ENCODE measurements at places on chromosomes 1 and 21.

GRCh38 chr1:14681182-14681581 lies 82.7 kb downstream of the KAZN start:
- DNase-seq: no peak

GRCh38 chr1:115225993-115226685 lies 111.9 kb downstream of the NGF start:
- no peak for DNase-seq

- no peak for DNase-seq
Observed at GRCh38 chr1:109091839-109092193, 1.3 kb downstream of the TMEM167B start.

DNA sequence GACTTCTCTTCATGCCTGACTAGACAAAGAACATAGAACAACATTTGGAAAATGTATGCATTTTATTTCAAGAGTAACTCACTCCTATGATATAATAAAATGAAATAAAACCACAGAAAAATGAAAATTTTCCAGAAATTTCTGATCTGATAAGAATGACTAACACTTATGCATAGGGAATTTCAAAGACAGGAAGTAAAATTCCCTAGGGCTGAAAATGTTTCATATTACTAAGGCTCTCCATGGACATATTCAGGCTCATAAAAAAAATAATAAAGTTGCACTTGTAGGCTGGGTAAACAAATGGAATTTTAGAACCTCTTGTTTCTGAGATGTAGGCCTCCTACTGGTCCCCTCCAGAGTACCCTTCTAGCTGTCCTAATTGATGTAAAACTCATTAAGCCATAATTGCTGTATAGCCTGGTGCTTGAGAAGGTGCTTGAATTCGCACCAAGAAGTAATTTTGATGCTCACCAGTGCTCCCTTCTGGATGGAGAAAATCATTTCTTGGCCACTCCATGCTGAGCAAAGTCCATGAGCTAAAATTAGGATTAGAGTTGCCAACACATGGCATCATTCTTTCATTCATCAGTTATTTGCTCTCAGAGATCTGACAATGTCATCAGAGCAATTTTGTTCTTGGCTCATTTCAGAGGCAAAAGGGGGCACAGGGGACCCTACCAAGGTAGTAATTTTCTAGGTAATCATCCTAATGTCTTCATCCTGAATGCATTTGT lies 641.0 kb upstream of the CAMK1G start:
- DNase-seq: no peak

DNA sequence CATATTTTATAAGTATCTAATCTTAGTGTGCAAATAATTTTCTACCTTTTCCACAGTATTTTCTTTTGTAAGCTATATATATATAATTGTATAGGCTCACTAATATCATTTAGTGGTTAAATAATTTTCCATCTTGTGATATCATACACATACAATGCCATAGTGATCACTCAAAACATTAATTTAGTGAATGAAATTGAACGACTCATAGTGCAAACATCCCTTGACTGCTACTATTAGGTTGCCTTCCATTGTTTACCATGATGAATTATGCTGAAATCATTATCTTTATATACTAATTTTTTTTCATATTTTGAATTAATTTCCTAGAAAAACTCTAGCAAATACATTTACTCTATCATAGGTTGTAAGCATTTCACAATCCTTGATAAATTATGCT lies 127.1 kb downstream of the PCNX2 start:
- DNase-seq: no peak

DNA sequence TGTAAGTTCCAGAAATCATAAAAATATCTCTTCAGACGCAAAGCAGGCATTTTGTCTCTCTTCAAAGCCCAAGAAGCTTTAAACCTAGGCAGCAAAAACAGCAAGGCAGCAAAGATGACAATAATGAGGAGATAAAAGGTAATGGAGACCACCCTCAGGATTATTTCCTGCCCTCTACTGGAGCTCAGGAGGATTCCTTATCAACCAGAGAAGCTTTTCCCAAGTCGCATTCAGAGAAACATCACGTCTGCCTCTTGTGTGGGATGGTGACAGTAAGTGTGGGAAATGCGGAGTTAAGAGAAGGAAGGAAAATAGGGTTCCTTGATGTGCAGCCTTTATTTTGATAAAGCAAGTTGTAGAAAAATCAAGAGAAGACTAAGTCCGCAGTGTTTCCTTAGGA lies 365.8 kb downstream of the RGS7 start:
- DNase-seq: no peak

DNA sequence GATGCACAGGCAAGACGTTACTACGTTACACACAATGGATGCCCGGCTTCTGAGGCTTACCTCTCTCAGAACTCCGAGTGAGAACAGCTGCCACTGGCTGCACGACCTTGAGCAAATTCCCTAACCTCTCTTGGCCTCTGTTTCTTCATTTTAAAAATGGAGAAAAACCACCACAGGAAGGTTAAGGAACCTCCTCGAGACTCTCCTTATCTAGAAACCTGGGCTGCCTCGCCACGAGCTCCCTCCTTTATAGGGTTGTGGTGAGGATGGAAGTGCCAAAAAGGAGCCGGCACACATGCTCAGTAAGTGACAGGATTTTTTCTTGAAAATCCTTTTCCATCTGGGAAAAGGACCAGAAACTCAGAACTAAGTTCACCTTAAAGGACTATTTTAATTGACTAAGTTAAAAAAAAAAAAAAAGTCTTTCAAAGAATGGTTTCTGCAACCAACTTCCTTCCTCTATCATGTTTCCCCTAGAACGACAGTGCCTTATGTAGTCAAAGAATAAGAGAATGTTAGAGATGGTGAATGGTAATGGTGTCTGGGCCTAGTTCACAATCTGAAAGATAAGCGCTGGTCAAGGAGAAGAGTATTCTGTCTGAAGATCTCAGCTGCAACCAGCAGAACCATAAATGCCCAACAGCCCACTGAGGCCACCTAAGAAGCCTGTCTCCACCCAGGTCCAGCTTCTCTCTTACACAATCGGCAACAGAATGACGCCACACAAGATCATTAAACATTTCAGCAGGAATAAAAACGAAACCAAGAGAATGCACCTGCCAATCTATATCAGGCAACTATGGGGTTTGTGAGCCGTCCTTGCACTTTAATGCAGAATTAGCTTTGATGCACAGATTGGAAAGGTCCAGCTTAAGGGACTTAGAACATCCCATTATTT lies 64.9 kb downstream of the SLC45A1 start:
- no peak for DNase-seq

- no peak for DNase-seq
Observed at GRCh38 chr1:115977499-115978258, 1.4 kb downstream of the SLC22A15 start.

DNA sequence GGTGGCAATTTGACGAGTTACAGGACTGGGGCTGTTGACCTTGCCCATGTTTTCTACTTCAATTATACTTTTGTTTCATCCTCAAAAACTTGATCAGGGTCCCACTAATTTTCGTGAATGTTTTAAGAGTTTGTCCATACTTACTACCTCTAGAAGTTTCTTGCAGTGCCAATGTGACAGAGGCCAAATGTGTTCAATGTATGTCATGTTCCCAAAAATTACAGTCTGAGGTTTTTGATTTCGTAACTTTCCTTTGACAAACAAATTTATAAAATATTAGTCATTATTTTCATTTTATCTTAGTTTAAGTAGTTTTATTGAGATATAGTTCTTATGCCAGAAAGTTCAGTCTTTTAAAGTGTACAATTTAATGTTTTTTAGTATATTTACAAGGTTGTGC lies 15.3 kb downstream of the VPS13D start:
- DNase-seq: no peak

GRCh38 chr1:3660704-3661103 lies 8.4 kb downstream of the TP73 start:
- DNase-seq: no peak

GRCh38 chr1:39954870-39955546 lies at the start of gene MFSD2A:
MFSD2A (plus strand) TSS chr1:39955145; CDS start chr1:39955293, 148 bp downstream.
- DNase-seq: peak; percentile 94

GRCh38 chr1:224450561-224451350 lies 16.2 kb upstream of the WDR26 start:
- no peak for DNase-seq

- no peak for DNase-seq
Observed at GRCh38 chr1:10665930-10666850, 130.3 kb downstream of the CASZ1 start.

GRCh38 chr1:169550294-169550693 lies 36.0 kb downstream of the F5 start:
- DNase-seq: no peak

DNA sequence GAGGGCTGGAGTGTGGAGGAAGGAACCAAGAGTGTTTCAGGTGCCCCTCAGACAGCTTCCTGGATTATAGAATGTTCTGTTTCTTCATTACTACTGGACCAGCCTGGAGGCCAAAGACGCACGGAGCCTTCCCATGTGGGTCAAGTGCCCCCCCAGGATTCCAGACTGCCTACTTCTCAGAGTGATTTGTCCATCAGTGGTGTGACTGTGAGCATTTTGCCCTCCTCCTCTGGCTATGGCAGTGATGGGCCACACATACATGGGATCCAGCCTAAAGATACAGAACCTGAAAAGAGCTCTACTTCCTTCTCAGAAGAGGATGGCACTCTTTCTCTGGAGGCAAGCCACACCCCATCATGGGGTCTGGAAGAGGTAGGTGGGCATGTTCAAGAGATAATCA lies 64.9 kb downstream of the MACF1 start:
- DNase-seq: no peak

DNA sequence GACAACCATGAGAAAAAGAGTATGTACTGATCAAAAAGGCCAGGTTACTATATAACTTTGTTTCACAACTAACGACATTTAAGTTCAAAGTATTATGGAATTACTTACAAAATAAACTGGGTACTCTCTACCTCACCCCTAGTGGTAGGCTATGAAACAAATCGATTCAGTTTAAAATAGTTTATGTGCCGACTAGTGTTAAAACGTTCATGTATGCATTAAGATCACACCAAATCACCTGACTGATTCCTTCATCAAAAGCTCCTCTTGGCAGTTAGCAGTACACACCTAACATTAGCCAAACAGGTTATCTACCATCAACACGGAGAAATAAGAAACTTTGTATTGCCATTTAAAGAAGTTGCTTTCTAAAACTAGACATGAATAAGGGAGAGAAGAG lies 137.1 kb downstream of the AKT3 start:
- DNase-seq: no peak

DNA sequence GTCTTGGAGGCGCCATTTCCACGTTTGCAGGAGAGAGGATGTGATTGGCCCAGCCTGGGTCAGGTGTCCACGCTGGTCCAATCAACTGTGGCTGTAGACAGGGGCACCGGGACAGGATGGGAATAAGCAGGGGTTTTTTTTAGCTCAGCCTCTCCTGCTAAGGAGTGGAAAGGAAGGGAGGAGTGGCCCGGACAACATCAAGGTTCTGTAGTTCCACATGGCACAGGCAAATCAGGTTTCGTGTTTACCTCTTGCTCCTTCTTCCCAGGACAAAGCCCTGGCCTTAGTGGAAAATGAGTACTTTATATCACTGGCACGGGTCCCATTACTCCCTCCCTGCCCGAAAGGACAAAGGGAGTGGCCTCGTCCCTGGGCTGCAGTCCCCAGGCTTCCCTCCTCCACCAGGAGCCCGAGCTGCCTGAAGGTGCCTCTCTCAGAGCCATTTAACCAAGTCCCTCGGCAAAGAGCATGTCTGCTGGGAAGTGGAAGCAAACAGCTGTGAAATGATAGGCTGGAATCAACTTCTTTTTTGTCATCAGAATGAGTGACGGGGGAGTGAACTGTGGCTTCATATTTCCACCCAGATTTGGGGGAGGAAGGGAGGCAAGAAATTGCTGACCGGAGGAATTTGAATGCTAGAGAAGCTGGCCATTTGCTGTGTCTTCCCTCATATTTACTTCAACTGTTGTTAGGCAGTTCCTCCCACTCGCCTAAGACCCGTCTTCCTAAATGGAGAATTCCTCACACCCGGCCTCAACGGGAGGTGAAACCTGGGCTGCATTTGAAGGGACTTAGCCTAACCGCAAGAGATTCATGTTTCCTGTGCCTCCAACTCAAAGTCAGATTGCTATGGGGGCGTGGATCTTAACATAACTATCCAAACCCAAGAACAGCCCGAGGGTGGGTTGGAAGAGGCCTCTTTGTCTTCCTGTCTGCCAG lies 84.9 kb upstream of the SLC44A3 start:
- no peak for DNase-seq

- DNase-seq: no peak
Observed at GRCh38 chr1:2018217-2019171, 651 bp upstream of the GABRD start.

DNA sequence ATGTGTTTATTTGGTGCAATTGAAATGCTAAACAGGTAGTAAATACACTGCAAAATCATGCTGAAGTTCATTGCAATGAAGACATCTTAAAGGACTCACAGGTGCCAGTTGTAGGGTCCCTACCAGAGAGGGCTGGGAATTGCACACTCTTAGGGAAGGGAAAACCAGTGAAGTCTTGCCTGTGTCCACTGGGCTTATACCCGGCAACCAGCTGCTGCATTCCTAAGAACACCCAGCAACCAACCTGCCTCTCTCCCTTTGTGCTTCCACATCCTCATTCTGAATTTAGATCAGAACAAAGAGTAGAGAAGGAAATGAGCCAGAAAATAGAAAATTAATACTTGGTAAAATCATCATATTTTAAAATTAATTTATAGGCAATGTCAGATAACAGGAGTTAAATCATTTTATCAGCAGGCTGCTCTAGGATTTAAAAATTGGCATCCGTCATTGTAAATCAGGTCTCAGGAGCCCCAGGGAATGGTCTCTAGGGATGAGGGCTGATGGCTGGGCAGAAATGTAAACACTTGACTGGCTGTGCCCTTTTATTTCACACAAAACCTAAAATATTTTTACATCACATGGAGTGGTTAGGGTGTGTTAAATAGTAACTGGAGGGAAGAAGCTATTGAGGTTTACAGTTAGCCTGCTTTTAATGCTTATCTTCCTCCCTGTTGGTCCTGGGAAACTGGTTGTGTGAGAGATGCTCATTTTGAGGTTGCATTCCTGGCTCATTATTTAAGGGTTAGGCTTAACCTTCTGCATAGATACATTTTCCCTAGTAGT lies 31.3 kb downstream of the PTGFRN start:
- DNase-seq: no peak

GRCh38 chr1:236795035-236795756 lies at the start of gene MTR:
MTR (plus strand) TSS chr1:236795292; CDS start chr1:236795704, 412 bp downstream.
- DNase-seq: peak; percentile 83

GRCh38 chr1:72010094-72010431 lies 272.3 kb downstream of the NEGR1 start:
- DNase-seq: no peak

- no peak for DNase-seq
Observed at GRCh38 chr1:97163591-97164275, 442.1 kb downstream of the PTBP2 start.

GRCh38 chr1:183363972-183364371 lies 54.2 kb downstream of the NMNAT2 start:
- DNase-seq: no peak

DNA sequence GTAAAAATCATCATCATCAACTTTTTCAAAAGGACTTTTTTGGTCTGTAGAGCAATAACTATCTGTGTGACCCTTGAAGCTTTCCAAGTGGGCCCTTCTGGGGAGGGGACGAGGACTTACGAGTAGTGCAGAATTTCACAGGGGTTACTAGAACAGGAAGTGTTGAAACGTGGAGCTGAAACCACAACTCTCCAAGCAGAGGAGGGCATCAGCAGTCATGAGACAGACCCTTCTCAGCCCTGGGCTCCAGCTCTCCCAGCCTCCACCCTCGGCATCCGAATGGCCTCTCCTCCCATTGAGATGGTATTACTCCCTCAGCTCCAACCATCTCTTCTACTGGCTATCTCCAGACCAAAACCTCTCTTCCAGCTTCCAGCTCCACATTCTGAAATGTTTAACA lies 3.6 kb downstream of the FAM89A start:
- no peak for DNase-seq

Data from stimulated activated CD4-positive, alpha-beta T cell treated with anti-CD3 and anti-CD28 coated beads, Interleukin-1b, Interleukin-23, amount 100 ng/mL, for 1 hour (primary cell).